ENCODE measurements at places on chromosomes 12 and 14.

GRCh38 chr12:130993759-130994670 lies 40.3 kb downstream of the ADGRD1 start:
- no peak for DNase-seq

- no peak for DNase-seq
Observed at GRCh38 chr12:79402606-79403005, 288.2 kb downstream of the PAWR start.

- no peak for DNase-seq
Observed at GRCh38 chr14:93729993-93730392, 58.3 kb downstream of the PRIMA1 start.

DNA sequence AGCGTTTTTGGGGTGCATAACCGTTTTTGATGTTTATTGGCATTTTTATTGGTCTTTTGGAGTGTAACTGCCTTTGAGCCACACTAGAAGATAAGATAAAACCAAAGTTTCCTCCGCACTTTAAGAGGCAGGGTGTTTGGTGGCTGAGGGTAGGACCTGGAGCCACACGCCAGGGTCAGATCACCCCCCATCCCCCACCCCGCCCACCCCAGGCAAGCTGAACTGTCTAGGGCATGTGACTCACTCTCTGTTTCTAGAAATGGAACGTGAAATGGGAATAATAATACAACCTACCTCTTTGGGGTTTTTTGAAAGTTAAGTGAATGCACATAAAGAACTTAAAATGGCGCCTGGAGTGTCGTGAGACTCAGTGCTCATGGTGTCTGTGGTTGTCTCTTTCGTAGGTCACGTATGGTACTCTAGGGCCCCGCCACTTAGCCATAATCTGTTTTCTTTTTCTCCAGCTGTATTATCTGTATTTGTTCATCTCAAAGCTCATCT lies 56.0 kb downstream of the PPP2R5C start:
- DNase-seq, result no peak

DNA sequence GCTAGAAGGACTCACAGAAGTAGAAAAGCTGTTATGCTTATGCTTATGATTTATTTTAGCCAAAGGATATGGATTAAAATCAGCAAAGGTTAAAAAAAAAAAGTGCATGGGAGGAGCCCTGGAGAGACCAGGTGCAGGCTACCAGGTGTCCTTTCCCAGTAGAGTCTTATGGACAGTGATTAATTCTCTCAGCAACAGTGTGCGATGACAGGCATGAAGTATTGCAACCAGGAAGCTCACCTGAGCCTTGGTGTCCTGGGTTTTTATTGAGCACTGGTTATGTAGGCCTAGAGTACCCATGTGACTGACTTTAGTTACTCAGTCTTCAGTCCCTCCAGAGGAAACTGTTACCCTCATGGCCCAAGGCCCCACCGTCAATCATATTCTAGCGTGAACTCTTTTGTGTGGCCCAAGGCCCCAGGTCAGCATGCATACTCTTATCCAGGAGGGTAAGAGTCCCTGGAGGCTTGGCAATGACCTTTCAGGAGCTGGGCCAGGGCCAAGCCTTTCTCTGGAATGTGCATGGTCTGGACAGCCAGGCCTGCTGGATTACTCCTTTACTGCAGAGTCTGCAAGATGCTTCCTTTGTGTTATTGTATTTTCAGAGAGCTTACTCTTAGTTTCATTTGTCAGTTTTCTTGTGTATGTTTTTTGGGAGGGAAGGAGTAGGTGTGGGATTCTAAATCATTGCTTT lies 69.6 kb upstream of the RD3L start:
- DNase-seq, result no peak

DNA sequence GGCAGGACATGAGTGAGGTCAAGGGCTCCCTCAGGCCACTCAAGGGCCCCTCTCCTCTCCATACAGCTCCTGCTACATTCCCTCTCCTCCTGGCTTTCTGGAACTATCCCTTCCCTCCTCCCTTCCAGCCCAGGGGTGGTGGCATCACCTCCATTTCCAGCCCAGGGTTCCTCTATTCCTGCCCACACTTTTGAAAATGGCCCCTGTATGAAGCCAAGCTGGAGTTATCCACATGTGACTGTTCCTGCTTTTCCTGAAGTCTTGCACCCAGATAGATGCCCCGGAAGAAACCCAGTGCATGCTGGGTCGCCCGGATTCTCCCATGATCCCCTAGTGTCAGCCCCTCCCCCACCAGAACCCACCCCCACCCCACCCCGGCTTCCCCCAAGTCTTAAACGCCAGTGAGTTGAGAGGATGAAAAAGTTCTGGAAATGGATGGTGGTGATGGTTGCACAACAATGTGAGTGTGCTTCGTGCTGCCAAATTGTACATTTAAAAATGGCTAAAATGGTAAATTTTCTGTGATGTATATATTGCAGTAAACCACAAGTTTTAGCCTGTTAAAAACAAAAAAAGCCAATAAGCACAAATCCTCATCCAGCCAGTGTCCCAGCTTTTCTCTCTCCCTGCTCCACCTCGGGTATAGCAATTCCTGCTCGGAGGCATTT lies 136.9 kb downstream of the SCARB1 start:
- DNase-seq, result no peak

Data from glomerular endothelial cell (primary cell).